Stomach (tissue), 19 donors: ENCODE measurements at places on chromosomes 6 and 20. TPM values are rescaled to one million over a fixed set of nuclear protein-coding genes. Genes with fewer than 3 reads are reported as not detected.
A peak's percentile ranks its signal among the peaks of the same experiment; 100 is the strongest.

GRCh38 chr6:1739220-1739619 is 129.5 kb downstream of the FOXC1 start:
- H3K4me1 ChIP-seq = no peaks in the 10 kb centered on the region
- H3K27ac ChIP-seq = no peak overlapping the region
- no peak for DNase-seq
- no peak overlapping the region for H3K4me3 ChIP-seq
- H3K27me3 ChIP-seq = no peaks in the 10 kb centered on the region
- H3K36me3 ChIP-seq = peaks cover 16% of the 10 kb centered on the region

GRCh38 chr6:87766211-87766610 is 64.2 kb upstream of the AKIRIN2 start:
- H3K4me1 ChIP-seq = no peaks in the 10 kb centered on the region
- no peak for DNase-seq
- no peak overlapping the region for H3K27ac ChIP-seq
- H3K36me3 ChIP-seq = no peaks in the 10 kb centered on the region
- H3K4me3 ChIP-seq = no peak overlapping the region

PNLDC1 gene
- total RNA-seq = 2.5 TPM

DNA sequence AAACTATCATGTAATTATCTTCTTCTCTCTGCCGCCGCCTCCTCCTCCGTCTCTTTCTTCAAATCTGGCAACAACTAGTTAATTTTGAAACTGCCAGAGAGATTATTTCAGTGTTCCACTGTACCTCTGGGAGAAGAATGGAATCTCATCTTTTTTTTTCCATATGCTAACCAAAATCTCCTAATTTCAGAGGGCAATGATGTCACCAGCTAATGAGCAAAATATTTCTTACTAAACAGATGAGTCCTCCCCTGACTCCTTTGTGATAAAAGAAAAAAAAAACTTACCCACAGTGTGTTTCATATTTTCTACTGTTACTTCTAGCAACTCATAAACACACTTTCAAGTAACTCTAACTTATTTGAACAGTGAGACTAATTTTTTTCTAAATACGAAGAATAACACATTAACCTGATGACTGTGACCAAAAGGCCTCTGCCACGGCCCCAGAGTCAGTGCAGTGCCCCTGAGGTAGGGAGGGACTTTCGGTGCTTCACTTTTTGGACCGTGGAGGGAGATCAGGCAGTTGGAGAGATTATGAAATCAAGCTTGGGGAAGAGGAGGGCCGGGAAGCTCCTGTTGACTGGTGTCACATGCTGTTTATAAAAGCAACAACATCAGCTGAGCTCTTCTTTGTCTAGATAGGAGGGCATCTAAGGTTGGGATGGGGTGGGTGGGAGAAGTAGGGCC is 159.6 kb downstream of the SASH1 start:
- DNase-seq = peak; percentile 52
- no peaks in the 10 kb centered on the region for H3K36me3 ChIP-seq
- H3K4me3 ChIP-seq = no peak overlapping the region

DNA sequence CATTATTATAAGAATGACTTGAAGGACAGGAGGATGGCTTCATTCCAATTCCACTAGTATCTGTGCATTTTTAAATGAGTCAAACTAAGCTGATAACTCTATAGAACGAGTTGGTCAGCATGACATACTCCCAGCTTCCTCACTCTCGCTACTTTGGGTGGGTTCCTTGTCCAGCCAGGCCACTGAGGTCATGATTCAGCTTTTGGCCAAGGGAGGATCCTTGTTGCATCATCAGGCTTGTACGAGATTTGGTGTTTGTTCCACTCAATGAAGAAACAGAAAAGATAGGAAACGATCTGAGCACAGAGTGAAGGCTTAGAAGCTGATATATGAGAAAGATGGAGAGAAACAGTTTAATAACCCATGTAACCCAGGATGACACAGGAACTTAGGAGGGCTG is 19.8 kb downstream of the NEDD9 start:
- H3K27ac ChIP-seq = peak overlapping the region; percentile 83
- DNase-seq = no peak
- H3K4me3 ChIP-seq = no peak overlapping the region
- H3K4me1 ChIP-seq = peaks cover 69% of the 10 kb centered on the region

DNA sequence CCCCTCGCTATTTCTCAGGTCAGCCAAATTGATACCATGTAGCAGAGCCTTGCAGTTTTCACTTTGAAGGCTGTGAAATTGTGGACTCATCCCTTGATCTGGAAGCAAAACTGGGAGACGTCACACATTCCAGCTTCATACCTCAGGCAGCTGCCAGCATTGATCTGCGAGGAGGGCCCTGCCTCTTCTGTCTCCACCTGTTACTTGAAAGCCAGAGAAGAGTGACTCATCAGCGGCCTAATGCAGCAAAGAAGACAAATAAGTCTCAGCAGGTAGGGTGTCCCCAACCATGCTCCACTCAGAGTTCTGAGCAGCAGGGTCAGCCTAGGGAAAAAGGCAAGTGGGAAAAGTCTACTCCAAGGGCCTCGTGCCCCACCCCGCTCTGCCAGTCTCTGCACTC is 69.4 kb upstream of the BMP2 start:
- no peak overlapping the region for H3K27ac ChIP-seq
- no peak overlapping the region for H3K4me3 ChIP-seq
- DNase-seq = no peak
- H3K4me1 ChIP-seq = peaks cover 46% of the 10 kb centered on the region
- H3K27me3 ChIP-seq = no peaks in the 10 kb centered on the region

- H3K4me1 ChIP-seq = peaks cover 27% of the 10 kb centered on the region
- DNase-seq = no peak
- no peaks in the 10 kb centered on the region for H3K27me3 ChIP-seq
- H3K36me3 ChIP-seq = no peaks in the 10 kb centered on the region
Measured at GRCh38 chr6:25314509-25315175, 35.5 kb downstream of the CARMIL1 start.

TPBG gene
- 9.8 TPM for total RNA-seq

IYD gene
- total RNA-seq = 1.3 TPM

- H3K27me3 ChIP-seq = no peaks in the 10 kb centered on the region
- no peak overlapping the region for H3K27ac ChIP-seq
- H3K36me3 ChIP-seq = no peaks in the 10 kb centered on the region
Measured at GRCh38 chr20:61092251-61092650, 159.8 kb upstream of the CDH4 start.

- H3K36me3 ChIP-seq = no peaks in the 10 kb centered on the region
- H3K4me3 ChIP-seq = no peak overlapping the region
- no peak overlapping the region for H3K27ac ChIP-seq
- no peaks in the 10 kb centered on the region for H3K4me1 ChIP-seq
- H3K27me3 ChIP-seq = no peaks in the 10 kb centered on the region
- no peak for DNase-seq
Measured at GRCh38 chr6:155517294-155517693, 61.7 kb upstream of the NOX3 start.

DNA sequence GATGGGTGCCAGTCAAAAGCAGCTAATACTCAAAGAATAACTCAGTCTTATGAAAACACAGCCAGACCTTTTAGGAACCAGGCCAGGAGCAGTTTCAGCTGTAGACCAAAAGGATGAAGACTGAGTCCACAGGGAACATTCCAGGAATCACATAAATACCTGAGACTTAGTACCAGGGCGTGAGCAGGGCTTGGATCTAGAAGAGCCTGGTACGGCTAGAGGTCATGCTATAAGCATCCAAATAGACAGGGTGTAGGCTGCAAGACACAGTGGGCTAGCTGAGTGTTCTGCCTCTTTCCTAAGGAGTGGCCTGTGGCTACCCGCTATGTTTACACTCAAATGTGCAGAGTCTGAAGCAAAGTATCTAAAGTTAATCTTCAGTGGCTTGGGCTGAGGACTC is 29.5 kb upstream of the LRRC1 start:
- H3K4me1 ChIP-seq = no peaks in the 10 kb centered on the region
- no peaks in the 10 kb centered on the region for H3K27me3 ChIP-seq
- no peak overlapping the region for H3K27ac ChIP-seq
- H3K36me3 ChIP-seq = no peaks in the 10 kb centered on the region
- H3K4me3 ChIP-seq = no peak overlapping the region

SCAF8 gene
- total RNA-seq = 15.1 TPM
